Thymus (tissue), 14 donors: ENCODE measurements at places on chromosomes 12 and 14. TPM values are rescaled to one million over a fixed set of nuclear protein-coding genes. Genes with fewer than 3 reads are reported as not detected.

DNA sequence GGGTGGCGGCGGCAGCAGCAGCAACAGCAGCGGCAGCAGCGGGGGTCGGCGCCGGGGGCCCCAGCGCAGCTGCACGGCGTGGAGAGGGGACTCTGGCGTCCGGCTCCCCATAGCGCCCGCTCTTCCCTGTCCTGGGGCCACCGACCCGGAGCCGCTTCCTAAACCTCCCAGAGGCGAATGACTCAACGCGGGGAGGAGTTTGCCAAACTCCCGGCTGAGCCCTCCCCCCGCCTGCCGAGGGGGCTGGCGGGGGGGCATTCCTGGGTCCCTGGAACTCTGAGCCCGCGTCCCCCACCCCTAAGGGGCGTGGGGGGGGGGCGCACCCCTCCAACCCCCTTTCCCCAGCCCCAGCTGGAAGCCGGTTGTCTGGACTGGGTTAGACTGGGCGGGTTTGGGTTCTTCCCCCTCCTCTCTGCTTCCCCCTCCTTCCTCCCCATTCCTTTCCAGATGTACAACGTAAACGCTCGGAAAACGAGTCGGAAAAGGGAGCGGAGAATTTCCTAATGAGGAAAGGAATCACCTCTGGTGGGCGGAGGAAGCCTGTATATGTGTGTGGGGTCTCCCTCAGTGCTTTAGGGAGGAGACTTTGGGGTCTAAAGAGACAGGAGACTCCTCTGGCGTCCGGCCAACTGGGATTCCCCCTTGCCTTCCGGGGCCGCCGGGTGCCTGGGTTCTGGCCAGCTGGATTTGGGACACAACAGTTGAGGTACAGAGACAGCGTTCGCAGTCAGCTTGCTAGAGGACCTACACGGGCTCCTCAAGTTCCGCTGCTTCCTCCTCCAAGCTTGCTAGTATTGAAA lies at the start of gene ITGA5:
TSS of gene ITGA5 (minus strand) at position 179 of the 800 bp plus-strand sequence. CDS start at position 111, 68 bp downstream.
- no peak for DNase-seq
- peak within 1 kb of the TSS; percentile 86 for H3K27ac ChIP-seq
- peaks cover 3% of the 10 kb centered on the region for H3K36me3 ChIP-seq
- H3K4me3 ChIP-seq, result peak within 1 kb of the TSS; percentile 81
- H3K4me1 ChIP-seq, result peaks cover 56% of the 10 kb centered on the region

DNA sequence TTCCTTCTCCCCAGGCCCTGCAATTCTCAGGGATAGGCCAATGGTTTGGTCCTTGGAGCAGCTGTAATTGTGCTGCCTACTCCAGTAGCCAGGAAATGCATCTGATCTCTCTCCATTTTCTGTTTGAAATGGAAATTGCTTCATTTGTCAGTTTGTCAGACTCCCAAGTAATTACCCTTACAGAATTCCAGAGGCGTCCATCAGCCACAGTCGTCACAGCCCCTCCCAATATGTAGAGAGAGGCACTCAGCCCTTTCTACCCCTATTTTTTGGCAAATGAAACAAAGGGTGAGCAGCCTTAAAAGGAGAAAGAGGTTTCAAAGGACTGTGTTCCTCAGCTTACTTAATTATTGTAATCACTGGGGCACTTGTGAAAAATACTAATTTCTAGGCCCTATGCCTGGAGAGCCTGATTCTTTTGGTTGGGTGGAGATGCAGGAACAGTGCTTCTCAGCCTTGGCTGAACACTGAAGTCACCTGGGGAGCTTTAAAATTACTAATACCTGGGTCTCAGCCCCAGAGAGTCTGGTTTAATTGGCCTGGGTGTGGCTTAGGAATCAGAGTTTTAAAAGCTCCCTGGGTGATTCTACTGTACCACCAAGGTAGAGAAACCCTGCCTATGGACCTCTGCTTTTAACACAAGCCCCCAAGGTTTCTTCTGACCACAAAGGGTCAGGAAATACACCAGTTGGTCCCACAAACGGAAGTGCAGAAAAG lies 190.0 kb downstream of the EMP1 start:
- no peaks in the 10 kb centered on the region for H3K4me1 ChIP-seq
- H3K27me3 ChIP-seq, result no peaks in the 10 kb centered on the region
- no peak overlapping the region for H3K27ac ChIP-seq
- H3K4me3 ChIP-seq, result no peak overlapping the region
- no peaks in the 10 kb centered on the region for H3K36me3 ChIP-seq

GRCh38 chr14:94581127-94581999 lies at the start of gene SERPINA5:
TSS of gene SERPINA5 (plus strand) at chr14:94581426. CDS start at chr14:94587363, 5,937 bp downstream.
- H3K36me3 ChIP-seq, result no peaks in the 10 kb centered on the region
- no peak within 1 kb of the TSS for H3K4me3 ChIP-seq
- H3K4me1 ChIP-seq, result no peaks in the 10 kb centered on the region

DNA sequence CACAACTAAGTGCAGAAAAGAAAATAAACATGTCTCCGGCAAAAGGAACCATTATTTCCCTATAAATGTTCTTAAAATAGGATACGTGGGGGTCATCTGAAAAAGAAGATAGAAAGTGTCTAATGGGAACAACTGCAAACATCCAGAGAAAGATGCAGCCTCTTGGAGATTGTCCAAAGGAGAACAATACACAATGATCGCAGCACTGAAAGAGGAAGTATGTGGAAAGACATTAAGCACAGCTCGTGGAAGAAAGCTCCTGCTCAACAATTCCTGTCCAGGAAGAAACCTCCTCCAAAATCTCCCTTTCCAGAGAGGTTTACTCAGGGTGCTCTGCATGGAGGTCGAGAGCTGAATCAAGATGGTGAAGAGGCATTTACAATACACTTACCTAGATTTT lies 2.5 kb upstream of the LALBA start:
- no peaks in the 10 kb centered on the region for H3K36me3 ChIP-seq
- DNase-seq, result no peak
- H3K4me3 ChIP-seq, result no peak overlapping the region
- H3K27me3 ChIP-seq, result no peaks in the 10 kb centered on the region

GRCh38 chr14:65011538-65011937 lies 24.8 kb downstream of the FNTB start:
- H3K36me3 ChIP-seq, result peaks cover 16% of the 10 kb centered on the region
- no peak for DNase-seq
- no peak overlapping the region for H3K27ac ChIP-seq
- H3K4me1 ChIP-seq, result no peaks in the 10 kb centered on the region

DNA sequence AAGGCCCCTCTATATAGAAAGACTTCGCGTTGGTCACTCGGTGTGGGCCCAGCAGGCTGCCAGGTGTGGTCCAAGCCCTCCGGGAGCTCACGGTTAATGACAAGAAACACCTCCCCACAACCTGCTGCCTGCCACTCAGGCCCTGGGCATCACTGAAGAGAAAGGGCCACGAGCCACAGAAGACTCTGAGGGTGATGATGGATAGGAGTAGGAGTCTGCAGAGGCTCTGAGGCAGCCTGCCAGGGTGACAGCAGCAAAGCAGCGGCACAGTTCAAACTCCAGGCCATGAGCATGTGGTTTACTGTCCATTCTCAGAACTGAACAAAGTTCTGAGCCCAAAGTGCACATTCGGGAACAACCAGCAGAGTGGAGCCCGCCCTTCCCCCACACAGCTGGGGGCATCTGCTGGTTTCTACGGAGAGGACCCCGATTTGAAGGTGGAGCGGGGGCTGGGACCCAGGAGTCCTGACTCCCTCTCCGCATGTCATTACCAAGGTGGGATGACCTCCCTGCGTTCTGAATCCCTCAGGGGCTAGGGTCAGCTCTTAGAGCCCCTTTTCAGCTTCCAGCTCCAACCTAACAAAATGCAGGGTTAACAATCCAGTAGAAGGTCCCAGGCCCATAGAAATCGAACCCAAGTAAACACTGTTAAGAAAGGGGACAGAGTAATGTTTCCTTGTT lies 65.8 kb downstream of the VWF start:
- no peaks in the 10 kb centered on the region for H3K27me3 ChIP-seq
- DNase-seq, result no peak
- H3K4me3 ChIP-seq, result no peak overlapping the region
- peaks cover 5% of the 10 kb centered on the region for H3K4me1 ChIP-seq
- no peaks in the 10 kb centered on the region for H3K36me3 ChIP-seq

- DNase-seq, result no peak
- no peaks in the 10 kb centered on the region for H3K27me3 ChIP-seq
- no peak overlapping the region for H3K27ac ChIP-seq
- no peak overlapping the region for H3K4me3 ChIP-seq
- no peaks in the 10 kb centered on the region for H3K4me1 ChIP-seq
Measured at GRCh38 chr12:91133871-91134270, 22.6 kb upstream of the LUM start.

DNA sequence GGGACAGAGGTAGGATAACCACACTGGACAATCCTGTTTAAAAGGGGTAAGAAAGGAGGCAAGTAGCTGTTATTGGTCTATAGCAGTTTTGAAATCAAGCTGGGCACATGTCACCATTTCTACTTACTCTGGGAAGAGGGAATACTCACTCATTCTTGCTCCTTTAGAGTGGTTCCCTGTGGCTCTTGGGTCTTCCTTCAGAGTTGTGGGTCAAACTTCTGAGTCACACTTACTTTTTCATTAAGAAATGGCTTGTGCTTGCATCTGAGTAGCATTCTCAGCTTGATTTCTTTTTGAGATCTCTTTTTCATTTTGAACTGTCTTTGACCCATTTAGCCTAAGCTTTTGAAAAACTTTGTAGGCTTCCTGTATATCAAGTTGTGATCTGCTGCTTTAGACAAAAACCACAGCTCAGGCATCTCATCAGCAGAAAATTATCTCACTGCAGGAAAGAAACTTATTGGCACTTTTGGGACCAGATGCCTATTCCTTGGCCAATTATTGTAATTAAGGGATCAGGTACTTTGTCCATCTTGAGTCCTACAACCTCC lies 122.2 kb downstream of the AEBP2 start:
- H3K36me3 ChIP-seq, result no peaks in the 10 kb centered on the region
- H3K4me1 ChIP-seq, result no peaks in the 10 kb centered on the region
- no peaks in the 10 kb centered on the region for H3K27me3 ChIP-seq

DNA sequence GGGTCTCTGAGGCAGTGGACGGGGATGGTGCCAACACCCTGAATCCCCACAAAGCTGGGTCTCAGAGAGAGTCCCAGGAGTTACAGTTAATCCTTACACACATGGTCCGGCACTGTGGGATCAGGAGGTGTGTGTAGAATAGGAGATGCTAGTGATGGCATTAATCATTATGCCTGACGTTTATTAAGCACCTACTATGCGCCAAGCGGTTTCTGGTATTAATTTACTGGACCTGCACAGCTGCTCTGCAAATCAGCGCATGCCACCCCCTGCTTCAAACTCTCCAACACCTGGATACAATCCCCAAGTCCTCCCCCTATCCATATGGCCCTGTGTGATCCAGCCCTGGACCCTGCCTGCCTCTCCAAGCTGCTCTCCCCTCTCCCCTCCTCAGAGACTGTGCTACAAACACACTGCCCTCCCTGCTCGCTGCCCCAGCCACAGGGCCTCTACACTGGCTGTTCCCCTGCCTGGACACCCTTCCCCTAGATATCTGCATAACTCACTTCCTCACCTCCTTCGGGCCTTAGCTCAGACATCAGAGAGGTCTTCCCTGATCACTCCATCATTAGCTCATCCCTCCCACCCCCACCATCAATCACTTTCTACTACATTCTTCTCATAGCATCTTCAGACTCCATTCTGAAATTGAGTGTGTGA lies 86.0 kb downstream of the RFLNA start:
- no peaks in the 10 kb centered on the region for H3K4me1 ChIP-seq
- no peaks in the 10 kb centered on the region for H3K27me3 ChIP-seq
- H3K4me3 ChIP-seq, result no peak overlapping the region
- DNase-seq, result no peak

DNA sequence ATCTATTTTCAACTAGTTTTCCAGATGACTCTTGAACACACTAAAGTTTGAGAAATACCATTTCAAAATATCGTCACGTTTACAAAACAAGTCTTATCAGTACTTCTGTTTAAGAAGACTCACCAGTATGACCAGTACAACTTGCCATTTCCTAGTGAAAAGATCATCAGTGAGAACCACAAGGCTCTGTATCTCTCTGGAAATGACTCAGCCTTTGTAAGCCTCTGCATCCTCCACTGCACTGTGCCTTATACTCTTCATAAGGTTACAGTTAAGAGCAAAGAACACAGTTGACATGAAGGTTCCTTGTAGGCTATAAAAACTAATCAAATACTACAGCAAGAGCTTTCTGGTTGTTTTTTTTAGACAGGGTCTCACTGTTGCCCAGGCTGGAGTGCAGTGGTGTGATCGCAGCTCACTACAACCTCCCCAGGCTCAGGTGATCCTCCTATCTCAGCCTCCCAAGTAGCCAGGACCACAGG lies 5.7 kb upstream of the VTI1B start:
- H3K4me1 ChIP-seq, result peaks cover 3% of the 10 kb centered on the region
- no peak for DNase-seq
- H3K36me3 ChIP-seq, result peaks cover 12% of the 10 kb centered on the region
- H3K27ac ChIP-seq, result no peak overlapping the region
- H3K27me3 ChIP-seq, result no peaks in the 10 kb centered on the region

DNA sequence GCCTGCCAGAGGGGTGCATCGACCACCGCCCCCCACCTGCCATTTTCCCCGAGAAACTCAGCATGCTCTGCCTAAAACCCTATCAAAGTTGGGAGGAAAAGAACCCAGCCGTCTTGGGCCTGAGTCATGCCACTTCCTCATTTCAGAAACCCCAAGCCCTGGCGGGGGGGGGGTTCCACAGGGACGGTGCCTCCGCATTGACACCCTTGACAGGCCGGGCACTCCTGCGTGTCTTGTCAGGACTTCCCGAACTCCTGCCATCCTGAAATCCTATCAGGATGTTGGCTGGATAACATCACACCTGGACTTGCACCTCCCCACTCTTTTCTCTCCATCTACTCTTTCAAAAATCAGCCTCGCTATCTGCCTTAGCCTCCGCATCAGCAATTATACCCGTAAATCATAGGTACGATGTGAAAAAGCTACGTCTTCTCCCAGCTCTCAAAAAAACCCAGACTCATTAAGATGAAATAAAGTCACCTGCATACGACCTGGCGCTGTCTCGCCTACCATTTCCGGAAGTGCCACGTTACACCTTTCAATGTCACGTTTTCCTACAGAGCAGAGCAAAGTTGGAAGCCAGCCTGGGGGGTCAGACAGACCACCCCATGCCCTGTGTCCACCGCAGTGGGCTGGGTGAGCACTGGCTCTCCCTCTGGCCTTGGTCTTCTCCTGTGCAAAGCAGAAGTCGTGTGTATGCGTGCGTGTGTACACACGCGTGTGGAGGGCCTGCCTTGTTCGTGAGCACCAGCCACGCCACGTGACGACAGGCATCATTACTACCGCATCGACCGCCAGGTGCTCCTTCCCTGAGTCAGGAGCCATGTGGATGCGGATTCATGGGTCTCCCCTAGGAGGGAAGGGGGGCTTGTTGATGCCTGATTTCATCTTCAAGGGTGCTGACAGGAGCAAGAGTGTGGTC lies 96.7 kb downstream of the RFLNA start:
- peak; percentile 15 for DNase-seq
- peak overlapping the region; percentile 38 for H3K27ac ChIP-seq

The ZC3H10 gene
- 3.1 TPM for polyA plus RNA-seq

The PRR4 gene
- 6.4 TPM for polyA plus RNA-seq

The HOXC11 gene
- 0.21 TPM for polyA plus RNA-seq
